ENCODE measurements at places on chromosomes 4 and X.

- no peak for DNase-seq
Measured at GRCh38 chrX:88604433-88605221, 142.4 kb upstream of the CPXCR1 start.

- DNase-seq, result no peak
Measured at GRCh38 chr4:91958596-91958995, 345.2 kb upstream of the GRID2 start.

DNA sequence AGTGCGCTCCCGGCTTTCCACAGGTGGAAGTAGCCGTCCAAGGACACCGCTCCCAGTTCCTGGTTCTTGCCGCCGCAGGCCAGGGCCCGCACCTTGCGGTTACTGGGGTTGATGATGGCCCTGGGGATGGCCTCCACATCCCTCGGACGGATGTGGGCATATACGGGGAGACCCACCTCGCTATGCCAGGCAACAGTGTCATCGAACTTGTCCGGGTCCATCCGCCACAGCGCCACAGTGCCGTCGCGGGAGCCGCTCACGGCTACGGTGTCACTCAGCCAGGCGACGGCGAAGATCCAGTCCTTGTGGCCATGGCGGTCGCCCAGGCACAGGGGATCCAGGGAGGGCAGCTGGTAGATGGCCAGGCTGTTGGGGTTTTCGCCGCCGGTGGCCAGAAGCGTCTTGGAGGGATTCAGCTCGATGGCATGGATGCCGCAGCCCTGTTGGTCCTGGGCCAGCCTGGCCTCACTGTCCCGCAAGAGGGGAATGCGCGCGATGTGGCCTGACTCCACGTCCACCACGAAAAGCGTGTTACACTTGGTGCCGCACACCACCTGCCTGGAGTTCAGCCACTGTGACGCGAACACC, 795 bp downstream of the DCAF12L1 start:
- no peak for DNase-seq

- DNase-seq, result no peak
Measured at GRCh38 chr4:68401231-68401630, 46.0 kb upstream of the TMPRSS11E start.

DNA sequence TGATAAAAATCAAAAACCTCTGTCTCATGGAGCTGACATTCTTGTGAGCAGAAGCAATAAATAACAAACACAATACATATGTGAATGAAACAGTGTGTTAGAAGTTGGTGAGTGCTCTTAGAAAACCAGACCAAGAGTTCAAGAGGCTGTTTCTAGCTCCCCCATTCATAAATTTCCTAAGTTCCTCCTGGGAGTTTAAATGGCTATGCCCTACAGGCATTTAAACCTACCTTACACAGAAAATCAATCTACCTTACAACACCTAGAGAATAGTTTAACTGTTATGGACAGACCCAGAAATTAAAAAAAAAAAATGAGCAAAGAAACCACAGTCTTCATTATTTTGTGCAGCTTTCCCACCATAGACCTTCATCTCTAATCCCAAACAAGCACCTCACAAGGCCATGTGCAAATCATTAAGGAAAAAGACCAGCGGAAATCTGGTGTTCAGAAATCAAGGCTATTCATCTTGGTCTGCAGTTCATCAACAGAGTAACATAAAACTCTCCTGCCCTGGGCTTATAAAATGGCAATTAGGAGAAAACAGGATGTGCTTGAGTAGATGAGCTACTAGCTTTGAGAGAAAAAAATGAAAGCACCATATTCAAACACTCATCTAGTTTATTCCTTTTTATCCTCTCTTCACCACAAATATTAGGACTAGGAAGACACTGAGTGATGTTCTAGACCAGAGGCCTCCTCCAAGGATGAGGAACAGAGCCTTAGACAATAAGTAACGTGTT, 147.2 kb downstream of the SHROOM3 start:
- DNase-seq, result no peak

DNA sequence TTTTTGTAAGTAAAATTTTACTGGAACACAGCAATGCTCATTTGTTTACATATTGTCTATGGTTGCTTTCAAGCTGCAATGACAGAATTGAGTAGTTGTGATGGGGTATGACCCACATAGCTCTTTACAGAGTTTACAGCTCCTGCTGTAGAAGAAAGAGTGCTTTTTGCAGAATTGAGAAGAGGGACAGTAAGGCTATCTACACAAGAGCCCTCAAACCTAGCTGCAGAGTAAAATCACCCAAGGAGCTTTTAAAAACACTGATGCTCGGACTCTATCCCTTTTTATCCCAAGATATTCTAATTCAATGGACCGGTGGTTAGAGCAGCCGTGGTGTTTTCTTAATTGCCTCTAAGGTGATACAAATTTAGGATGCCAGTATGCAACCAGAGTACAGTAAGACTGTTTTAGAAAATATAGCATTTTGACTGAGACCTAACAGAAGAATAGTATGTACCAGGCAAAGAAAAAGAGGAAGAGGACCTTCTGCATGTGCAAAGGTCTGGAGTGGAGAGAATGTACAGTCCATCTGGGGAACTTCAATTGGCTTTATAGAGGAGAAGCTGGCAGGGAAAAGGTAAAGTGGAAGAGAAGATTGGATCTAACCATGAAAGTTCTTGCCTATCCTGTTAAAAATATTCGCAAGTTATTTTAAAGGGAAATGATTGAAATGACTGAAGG, 663.6 kb upstream of the CPEB2 start:
- DNase-seq, result no peak

DNA sequence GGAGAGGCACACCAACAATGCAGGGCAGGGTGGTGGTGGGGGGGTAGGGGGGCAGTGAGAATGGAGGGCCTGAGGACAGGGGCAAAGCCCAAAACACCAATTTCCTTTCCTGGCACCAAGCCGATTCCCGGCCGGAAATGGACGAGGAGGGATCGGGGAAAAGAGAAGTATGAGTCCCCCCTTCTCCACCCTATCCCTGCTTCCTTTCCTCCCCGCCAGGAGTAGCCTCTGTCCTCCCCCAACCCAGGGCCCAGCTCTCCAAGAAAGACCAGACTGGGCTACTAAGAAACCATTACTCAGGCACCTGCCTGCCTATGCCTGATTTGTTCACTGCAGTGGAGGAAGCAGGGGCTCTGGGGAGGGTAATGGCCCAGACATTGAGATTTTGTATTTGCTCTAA, 402 bp downstream of the CCDC120 start:
- DNase-seq, result no peak

DNA sequence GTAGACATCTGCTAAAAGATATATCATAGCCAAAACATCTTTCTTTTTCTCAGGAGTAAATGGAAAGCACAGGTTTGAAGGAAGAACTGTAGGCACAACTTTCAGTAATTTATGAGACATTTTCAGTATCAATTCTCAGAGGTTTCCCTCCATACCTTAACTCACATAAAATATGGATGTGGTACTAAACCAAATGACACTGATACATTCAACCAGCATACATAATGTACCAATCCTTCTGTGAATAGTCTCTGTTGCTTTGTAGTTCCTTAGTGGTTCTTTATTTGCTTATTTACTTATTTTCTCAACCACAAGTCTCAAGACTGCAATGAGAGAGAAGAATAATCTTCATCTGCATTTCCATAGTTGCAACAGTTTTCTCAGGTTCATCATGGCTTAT, 96.1 kb downstream of the ARHGAP24 start:
- no peak for DNase-seq

DNA sequence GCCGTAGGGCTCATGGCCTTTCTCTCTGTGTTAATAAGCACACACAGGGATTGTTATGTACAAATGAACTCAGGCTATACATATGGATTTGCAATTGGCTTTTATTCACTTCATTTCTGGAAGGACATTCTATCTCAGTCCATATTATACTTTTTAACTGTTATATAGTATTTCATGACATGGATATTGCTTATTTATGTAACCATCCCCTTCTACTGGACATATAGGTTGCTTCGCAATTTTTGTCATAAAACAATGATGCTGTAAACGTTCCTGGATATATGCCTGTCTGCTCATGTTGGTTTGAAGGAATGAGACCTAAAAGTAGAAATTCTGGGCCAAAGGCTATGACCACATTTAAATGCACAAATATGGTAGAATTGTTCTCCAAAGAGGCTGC, 158.1 kb downstream of the BCOR start:
- no peak for DNase-seq

DNA sequence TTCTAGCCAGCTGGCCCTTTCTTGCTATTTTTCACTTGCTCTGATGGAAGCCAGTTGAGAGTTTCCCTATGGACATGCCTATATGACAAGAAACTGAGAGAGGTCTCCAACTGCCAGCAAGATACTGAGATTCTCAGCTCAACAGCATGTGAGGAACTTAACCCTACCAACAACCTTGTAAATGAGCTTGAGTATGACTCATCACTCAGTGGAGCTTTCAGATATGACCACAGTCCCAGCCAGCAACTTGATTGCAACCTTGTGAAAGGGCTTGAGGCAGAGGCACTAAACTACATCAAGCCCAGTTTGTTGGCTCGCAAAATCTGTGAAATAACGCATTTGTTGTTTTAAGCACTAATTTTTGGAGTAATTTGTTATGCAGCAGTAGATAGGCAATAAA, 175.8 kb downstream of the COMMD8 start:
- no peak for DNase-seq

DNA sequence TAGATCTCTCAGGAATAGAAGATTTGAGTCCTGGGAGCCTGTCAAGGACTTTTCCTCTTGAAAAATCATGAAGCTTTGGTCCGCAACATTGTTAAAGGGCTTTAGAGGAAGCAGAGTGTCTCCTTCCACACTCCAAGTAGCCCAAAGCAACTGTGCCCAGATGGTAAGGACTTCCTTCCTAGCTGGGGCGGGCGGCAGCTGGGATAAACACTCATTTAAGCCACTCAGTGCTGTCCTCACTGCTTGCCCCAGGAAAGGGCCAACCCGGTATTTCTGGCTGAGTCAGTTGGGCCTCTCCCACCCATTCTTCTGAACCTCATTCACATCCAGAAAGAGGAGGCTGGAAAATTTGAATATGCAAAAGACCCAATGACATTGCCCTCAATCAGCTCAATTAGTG, 144.3 kb downstream of the CHIC2 start:
- DNase-seq, result no peak

GRCh38 chr4:25144870-25145481, 15.3 kb downstream of the SEPSECS start:
- DNase-seq, result no peak
